ENCODE measurements at places on chromosomes 12 and 14.
A peak's percentile ranks its signal among the peaks of the same experiment; 100 is the strongest.

- no peak for DNase-seq
These were observed 319.7 kb upstream of the LRIG3 start for GRCh38 chr12:59240048-59240447.

DNA sequence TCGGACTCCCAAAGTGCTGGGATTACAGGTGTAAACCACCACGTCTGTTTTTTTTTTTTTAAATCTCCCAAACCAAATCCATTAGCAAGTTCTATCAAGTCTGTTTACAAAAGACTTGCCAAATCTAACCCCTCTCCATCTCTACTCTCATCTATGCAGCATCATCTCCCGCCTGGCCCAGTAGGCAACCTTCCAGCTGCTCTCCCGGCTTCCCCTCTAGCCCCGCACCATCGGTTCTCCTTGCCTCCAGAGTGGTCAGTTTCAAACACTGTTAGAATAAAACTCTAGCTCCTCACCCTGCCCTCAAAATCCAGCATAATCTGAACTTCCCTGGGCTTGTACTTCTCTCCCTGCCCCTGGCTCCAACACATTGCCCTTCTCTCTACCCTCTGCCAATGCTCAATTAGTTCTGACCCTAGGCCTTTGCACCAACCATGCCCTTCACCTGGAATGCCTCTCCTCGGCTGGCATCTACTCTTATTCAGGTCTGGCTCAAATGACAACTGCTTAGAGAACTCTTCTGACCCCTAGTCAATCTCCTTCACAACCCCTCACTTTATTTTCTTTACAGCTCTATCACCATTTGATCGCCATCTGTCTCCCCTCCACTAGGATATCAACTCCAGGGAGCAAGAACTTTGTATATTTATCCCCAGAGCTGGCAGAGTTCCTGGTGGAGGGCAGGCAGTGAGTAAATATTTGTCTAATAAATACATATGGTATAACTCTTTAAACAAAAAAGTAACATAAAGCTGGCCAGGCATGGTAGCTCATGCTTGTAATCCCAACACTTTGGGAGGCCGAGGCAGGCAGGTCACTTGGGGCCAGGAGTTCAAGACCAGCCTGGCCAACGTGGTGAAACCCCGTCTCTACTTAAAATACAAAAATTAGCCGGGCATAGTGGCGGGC lies 4.9 kb downstream of the WSB2 start:
- peak; percentile 22 for DNase-seq

- no peak for DNase-seq
These were observed 116.3 kb upstream of the PRICKLE1 start for GRCh38 chr12:42705863-42706262.

DNA sequence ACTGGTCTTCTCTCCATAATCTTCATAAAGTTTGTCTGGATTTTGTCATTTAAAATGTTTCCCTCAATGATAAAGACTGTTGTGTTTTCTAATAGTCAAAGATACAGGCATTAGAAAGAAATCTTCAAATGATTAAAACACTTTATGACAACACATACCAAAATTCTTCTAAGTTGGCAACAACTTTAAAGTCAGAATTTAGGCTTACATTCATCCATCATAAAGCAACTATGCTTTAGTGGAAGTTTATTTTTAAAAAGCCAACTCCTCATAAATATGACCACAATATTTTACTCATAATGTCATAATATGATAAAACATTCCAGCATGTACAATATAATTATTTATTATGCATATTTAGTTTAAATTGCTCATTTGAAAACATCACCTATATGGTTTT lies 17.2 kb upstream of the CCER1 start:
- no peak for DNase-seq

- no peak for DNase-seq
These were observed 466.6 kb downstream of the TRHDE start for GRCh38 chr12:72738811-72739210.

- no peak for DNase-seq
These were observed 249.2 kb downstream of the TTC6 start for GRCh38 chr14:37844614-37845013.

GRCh38 chr12:64621257-64621942 lies 11.1 kb downstream of the RASSF3 start:
- DNase-seq: no peak

DNA sequence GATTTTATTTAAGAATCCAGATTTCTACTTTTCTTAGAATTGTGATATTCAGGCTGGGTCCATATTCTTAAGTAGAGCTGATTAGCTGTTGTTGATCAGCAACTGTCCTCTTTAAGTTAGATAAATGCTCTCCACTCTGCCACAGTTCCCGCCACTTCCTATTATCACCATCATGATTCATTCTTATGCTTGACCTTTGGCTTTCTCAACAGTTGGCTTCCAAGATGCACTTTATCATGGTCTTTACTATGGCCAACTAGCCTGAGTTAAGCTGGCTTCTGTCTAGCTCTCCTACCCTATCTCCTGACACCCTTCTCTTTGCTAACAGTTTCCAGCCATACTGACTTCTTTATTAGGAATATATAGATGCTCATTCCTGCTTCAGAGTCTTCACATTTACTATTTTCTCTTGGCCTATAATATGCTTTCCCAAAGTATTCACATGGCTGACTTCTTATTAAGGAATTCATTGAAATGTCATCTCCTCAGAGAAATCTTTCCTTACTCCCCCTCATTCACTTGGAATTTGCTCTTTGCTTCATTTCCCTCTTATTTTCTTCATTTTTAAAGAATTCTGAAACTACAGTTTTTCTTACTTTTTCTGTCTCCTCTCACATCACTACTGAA lies 149.0 kb upstream of the IGF1 start:
- DNase-seq: no peak

GRCh38 chr14:75067212-75067611 lies 2.2 kb upstream of the ZC2HC1C start:
- no peak for DNase-seq

GRCh38 chr12:92065018-92065499 lies 80.6 kb downstream of the BTG1 start:
- peak; percentile 74 for DNase-seq

DNA sequence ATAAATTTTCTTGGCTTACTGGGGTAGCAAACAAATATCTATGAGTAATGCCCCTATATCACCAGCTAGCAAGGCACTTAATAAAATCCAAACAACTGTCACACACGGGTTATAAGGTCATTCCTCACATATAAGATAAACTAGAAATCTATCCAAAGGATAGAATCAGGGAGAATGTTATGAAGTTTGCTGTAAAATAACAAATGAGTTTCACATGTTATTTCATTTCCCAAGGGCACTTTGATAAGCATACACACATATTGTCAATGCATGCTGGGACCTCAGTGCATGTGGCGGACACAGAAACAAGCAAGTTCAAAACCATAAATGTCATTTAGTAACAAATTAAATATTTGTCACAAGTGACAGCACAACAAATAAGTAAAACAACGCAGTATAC lies 429.4 kb downstream of the GXYLT1 start:
- no peak for DNase-seq

DNA sequence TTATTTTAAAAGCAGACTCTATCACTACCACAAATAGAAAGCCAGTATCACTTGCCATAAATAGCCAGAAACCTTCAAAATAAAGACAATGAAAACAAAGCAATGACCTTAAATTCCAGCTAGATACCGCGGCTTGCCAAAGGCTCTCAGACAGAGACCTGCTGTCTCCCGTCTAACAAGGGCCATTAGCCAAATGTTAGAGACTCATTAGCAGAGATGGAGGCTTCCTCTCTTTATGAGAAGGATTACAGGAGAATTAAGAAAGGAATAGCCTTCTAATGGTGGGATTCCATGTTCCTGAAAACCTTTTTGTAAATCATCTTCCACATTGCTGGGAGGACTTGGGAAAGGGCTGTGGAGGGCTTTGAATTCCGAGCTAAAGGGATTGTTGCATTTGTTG lies 206.7 kb downstream of the AACS start:
- DNase-seq: no peak

- peak; percentile 30 for DNase-seq
These were observed 114.3 kb downstream of the KSR2 start for GRCh38 chr12:117854339-117855012.

DNA sequence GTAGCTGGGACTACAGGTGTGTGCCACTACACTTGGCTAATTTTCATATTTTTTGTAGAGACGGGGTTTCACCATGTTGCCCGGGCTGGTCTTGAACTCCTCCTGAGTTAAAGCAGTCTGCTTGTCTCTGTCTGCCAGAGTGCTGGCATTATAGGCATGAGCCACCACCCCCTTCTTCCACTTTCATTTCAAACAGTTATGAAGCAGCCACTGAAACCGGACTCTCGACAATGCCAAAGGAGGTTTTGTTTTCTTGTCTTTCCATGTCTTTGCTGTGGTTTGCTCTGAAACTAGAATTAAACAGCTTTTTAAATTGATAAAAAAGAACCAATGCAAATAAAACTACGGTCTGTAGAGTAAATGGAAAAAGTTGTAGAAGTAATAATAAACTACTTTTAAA lies 30.4 kb downstream of the RAP1B start:
- DNase-seq: no peak

GRCh38 chr14:60648934-60649874 lies at the start of gene SIX1:
SIX1 (minus strand) TSS chr14:60649477; CDS start chr14:60649189, 288 bp downstream.
- peak; percentile 85 for DNase-seq

DNA sequence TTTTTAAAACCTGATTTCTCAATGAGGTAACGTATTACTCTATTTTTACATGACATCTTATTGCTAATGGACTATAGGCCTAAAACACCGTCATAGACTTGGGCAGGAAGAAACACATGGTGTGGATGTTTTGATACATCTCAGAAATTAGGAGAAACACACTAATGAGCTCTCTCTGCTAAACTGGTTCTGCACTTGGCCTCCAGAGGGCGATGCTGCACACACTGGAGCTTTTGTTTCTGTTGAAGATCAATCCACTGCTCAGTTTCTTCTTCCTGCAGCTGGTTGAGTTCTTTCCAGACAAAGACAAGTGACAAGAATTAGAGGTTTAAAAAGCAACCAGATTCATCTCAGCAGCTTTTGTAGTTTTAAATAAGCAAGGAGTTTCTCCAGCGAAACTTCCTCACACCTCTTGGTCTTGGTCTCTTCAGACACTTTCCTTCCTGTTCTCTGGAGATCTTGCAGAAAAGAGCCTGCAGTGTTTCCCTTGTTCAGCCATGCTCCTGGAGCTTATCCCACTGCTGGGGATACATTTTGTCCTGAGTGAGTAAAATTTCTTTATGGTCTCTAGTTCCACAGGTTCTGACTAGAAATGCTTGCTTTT lies 178.5 kb upstream of the OR4E1 start:
- DNase-seq: no peak

DNA sequence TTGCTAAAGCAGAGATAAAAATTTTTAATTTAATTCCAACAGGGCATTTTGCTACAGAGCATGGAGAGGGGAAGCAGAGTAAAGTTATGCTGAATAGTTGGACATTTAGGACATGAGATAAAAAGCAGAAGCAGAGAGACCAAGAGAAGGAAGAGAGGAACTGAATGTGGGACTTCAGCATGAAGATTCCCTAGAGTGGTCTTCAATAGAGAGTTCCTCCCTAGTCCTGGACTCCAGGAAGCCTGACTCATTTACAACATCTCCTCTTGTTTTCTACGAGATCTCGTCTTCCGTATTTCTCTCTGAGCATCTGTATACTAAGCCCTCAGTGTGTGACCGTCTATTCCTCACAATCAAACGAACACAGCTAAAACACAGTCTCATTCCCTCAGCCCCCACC lies 35.2 kb upstream of the IFT81 start:
- DNase-seq: no peak

DNA sequence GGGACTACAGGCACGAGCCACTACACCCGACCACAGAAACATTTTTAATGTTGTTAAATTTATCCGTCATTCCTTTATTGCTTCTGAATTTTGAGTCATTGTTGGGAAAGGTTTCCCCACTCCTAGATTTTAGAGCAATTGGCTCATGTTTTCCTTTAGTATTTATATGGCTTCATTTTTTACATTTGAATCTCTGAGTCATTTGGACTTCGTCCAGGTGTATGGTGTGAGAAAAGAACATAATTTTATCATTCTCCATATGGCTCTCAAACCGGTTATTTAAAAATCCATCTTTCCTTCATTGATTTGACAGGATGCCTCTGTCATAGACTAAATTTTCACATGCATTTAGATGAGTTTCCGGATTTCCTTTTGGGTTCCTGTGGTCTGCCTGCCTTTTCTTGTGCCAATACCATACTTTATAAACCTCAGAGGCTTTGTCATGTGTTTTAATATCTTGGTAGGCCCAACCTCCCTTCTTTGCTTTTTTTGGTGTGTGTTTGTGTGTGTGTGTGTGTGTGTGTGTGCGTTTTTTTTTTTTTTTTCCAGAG lies 30.9 kb downstream of the LRTM2 start:
- DNase-seq: no peak

GRCh38 chr14:95337041-95337595 lies 17.4 kb upstream of the CLMN start:
- no peak for DNase-seq

DNA sequence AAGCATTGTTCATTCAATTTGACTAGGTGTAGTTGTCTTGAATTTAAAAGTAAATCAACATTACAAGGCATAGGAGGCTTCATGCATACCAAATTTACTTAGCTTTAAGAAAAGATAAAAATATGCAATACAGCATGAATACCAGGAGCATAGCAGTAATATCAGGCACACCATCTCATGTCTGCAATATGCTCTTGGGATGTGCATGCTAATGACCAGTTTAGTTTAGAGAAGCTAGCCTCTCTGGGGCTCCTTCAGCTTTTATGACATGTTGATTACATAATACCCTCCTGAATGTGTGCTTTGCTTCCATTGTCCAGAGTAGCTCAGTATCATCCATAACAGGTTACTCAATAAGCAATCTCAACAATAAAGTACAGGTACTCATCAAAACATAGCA lies 497.2 kb downstream of the FLRT2 start:
- DNase-seq: no peak

- DNase-seq: no peak
These were observed 169.6 kb downstream of the C12orf42 start for GRCh38 chr12:103326190-103326589.

DNA sequence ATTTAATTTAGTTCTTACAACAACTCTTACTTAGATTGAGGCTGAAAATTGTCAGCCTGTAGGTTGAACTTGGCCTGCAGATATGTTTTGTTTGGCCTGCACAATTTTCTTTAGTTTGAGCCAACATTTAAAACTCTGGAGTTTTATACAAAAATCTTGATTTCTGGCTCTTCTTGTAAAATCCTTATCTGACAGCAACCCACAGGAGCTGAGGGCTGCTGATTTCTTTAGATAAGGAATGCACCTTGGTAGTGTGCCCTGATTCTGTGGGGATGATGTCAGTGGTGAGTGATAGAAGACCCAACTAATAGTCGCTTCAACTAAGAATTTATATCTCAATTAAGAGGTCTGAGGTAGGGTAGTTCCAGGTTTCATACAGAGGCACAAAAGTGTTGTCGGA lies 49.5 kb downstream of the SOCS2 start:
- DNase-seq: no peak

GRCh38 chr12:13436696-13437391 lies 240.3 kb downstream of the EMP1 start:
- DNase-seq: no peak

GRCh38 chr14:97641827-97642226 lies 844.6 kb downstream of the VRK1 start:
- no peak for DNase-seq

- DNase-seq: peak; percentile 3
These were observed 70.3 kb upstream of the MBIP start for GRCh38 chr14:36390718-36391117.

All from NCI-H774 (cell line).